ENCODE measurements at places on chromosomes 7 and 10. TPM values are rescaled to one million over a fixed set of nuclear protein-coding genes. Genes with fewer than 3 reads are reported as not detected.

The FEZF1 gene
- polyA plus RNA-seq: 0.15 TPM

The TSPAN33 gene
- polyA plus RNA-seq: 19.3 TPM

The MYPN gene
- 35.6 TPM for polyA plus RNA-seq

The AKR1C1 gene
- polyA plus RNA-seq: 11.8 TPM

The PAPOLB gene
- polyA plus RNA-seq: not detected

The TUBB8 gene
- 0.33 TPM for polyA plus RNA-seq

The CAMK2B gene
- polyA plus RNA-seq: 17.6 TPM

The MYH16 gene
- 0.14 TPM for polyA plus RNA-seq

The DGKI gene
- 0.63 TPM for polyA plus RNA-seq

The DEPP1 gene
- polyA plus RNA-seq: 23.8 TPM

The EPHB6 gene
- 3.1 TPM for polyA plus RNA-seq

The PNLIPRP3 gene
- not detected for polyA plus RNA-seq

The RSU1 gene
- polyA plus RNA-seq: 97.0 TPM

- no peak for DNase-seq
Observed at GRCh38 chr7:138750901-138751464, 46.8 kb upstream of the TMEM213 start.

GRCh38 chr10:113954409-113954808 lies 89.3 kb upstream of the ADRB1 start:
- DNase-seq: no peak

GRCh38 chr7:77329466-77330168 lies 86.5 kb downstream of the GSAP start:
- no peak for DNase-seq

GRCh38 chr7:112080441-112080840 lies 125.8 kb downstream of the DOCK4 start:
- DNase-seq: no peak

DNA sequence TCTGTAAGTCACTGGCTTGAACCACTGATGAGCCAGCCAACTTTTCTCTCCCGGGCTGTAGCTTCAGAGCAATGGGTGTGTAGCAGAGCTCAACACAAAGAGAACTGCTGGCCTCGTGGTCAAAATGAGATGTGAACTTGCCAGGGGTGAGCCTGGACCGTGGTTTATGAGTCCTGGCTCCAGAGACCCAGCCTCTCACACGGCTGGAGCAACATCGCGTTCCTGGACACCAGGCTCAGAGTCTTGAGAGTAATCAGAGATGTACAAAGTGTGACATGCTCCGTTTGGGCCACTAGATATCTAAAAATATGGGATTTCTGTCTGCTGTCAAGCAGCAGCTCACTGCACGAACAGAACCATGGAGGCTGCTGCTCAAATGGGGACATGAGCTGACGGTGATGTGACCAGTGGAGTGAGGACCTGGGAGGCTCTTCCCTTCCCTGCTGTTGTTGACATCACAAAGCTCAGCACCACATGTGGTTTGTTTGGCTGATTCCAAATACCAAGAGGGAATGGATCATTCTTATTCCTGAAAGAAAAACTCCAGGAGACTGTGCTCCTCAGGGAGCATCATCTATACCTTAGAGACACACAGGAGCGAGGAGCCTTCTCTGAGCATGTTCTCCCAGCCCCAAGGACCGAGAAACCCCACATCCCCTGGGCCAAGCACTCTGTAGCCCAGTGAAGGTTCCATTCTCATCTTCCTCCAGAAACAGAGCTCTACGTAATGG lies 9.2 kb upstream of the SVIL start:
- DNase-seq: peak; percentile 91

DNA sequence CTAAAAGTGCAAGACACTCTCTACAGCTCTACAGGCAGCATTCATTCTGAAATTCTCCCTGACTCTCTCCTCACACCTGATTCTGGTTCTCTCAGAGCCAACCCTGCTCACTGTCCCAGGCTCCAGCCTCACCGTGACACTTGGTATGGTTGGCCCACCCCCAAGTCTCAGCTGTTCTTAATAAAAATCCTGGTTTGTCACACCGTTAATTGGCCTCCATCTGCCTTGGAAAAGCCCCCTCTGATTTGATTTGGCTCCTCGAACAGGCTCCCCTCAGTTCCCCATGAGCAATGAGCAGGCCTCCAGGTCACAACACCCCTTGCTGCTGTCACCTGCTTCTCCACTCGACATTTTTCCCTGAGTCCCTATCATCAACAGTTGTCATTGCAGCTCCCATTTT lies 507.3 kb upstream of the AUTS2 start:
- no peak for DNase-seq

- DNase-seq: no peak
Observed at GRCh38 chr7:113256883-113257531, 138.7 kb upstream of the SMIM30 start.

DNA sequence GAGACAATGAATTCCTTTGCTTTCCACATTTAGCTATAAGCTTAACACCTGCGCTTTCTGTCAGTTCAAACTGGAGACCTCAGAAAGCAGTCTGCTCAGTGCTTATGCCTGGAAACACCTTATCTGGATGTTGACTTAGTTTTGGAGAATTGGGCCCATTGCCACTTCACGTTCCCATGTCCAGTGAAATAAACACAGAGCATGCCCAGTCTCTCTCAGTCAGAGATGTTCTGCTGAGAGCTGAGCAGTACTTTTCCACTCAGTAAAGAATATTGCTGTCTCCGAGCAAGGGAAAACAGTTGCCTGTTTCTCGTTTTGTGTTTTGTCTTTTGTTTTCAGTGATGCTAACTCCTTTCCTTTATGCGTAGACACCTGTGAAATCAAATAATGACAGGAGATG lies 83.2 kb upstream of the PRR15 start:
- no peak for DNase-seq

GRCh38 chr7:128351296-128352152 lies 7.8 kb upstream of the RBM28 start:
- DNase-seq: no peak

- DNase-seq: no peak
Observed at GRCh38 chr7:55481155-55481554, 91.1 kb downstream of the VOPP1 start.

DNA sequence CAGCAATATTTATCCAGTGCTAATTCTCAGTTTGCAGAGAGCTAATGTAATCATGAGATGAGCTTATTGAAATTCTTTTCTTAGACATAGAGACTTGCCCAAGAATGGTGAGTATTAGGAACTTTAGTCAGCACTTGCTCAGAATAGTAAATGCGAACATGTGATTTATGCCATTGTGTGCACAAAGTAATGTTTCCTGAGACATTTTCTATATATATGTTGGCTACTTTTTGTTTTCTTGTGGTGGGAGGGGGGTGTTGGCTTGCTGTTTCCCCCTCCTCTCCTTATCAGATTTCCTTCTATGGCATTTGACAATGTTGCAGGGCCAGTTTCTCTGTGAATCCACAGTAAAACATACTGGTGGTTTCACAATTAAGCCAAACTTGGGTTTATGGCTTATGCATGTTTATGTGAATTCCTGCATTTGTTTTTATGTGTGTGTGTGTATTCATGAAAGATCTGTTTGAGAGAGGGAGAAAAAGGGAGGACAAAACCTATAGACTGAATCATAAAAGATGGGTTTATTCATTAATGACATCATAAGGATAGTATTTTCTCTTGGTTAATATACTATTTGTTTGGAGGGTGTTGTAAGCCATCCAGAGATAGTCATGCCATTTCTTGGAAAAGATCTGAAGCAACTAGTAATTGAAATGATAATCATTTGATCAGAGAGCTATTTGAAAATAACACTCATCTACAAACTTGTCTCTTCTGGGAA lies 36.3 kb downstream of the ARID5B start:
- DNase-seq: no peak

DNA sequence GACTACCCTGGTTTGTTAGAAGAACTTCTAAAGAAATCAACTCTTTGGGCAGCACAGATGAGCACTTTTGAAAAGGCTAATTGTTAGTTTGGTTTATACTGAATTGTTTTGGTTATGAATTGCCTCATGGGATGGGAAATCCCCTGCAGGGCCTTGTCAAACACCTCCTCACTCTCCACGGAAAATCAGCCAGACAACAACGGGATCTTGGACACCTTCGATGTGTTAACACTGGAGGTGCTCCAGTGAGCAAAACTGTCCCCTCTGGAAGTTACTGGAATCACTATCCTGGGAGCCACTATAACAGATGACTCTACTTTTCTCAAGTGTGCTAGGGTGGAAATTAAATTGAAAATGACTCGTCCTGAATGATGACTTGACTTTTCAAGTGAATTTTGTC lies 38.7 kb downstream of the CDK6 start:
- no peak for DNase-seq

DNA sequence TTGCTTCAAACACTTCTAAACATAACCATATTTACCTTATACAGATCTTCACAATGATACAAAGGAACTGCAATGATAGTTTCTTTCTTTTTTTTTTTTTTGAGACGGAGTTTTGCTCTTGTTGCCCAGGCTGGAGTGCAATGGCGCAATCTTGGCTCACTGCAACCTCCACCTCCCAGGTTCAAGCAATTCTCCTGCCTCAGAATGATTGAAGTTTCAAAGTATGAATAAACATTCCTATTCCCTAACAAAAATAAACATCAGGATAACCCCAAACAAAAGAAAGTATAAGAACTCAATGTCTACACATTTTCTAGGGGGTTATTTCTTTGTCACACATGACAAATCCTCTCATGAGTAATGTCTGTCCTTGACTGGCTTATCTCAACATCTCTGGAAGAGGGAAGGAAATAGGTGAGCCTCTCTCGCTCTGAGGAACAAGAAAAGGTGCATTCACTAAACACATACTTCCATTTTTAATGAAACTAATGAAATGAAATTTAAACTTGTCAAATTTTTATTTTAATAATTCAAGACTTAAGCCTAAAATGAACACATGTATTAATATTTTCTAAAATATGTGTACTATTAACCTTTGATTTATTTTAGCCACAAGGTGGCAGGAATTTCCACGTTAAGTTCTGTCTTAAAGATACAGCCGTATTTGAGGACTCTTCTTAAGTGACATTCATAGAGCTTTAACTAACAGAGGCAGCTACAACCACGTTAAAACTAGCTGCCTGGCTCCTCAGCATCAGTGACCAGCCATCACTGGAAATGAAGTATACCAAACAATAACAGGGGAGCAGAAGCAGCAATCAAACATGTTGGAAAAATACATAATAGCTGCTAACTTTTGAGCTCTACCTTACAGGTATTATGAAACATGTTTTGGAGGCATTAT lies 58.3 kb downstream of the MALSU1 start:
- no peak for DNase-seq

- no peak for DNase-seq
Observed at GRCh38 chr10:77686650-77687417, 49.2 kb upstream of the KCNMA1 start.

DNA sequence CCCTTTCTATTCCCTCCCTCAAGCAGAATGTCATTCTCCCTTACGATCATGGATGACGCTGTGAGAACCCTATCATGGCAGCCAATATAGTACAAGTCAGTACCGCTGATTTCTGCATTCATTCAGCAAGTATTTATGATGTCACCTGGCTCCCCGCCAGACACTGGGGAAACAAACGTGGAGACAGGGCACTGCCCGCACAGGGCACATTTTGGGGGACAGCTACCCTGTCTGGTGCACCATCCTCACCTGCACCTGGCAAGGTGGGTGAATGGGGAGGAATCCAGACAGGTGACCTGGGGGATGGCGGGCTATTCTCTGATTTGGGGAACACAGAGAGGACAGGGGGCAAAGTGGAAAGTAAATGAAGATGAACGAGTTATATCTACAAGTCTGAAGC lies 28.4 kb downstream of the MKI67 start:
- DNase-seq: no peak

- DNase-seq: no peak
Observed at GRCh38 chr7:32515890-32516550, 20.7 kb downstream of the AVL9 start.

GRCh38 chr10:78651287-78651686 lies 417.5 kb upstream of the ZMIZ1 start:
- DNase-seq: no peak

DNA sequence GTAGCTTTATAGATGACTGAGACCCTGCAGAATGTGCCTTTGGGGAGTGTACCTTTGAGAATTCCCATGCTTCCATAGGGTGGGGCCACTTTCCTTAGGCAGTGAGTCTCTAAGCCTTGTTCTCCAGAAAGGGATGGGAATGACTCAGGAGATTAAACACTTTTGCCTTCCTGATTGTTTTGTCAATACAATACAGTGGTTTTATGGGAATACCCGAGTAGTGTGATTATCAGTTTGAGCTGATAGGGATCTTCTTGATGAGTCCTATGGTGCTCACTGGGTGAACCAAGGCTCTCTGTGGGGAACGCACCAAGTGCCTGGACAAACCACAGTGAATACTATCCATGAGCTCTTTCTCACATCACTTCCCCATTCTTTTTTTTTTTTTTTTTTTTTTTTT lies 6.3 kb downstream of the MYOF start:
- DNase-seq: no peak

DNA sequence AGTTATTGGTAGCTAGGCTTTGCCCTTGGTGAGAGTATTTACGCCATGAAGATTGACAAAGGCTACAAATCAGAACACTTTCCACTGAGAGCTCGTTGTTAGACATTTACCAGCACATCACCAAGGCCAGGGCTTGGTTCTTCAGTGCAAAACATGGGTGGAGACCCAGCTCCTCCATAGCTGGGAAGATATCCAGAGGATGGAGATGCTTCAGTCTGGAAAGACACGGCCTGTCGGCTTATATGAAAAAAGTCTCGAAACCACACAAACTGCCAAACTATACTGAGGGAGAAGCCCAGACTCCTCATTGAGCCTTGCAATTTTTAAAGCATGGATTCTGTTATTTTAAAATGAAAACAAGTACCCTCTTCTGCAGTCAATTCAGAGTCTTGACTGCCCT lies 83.4 kb upstream of the ANLN start:
- peak; percentile 44 for DNase-seq

DNA sequence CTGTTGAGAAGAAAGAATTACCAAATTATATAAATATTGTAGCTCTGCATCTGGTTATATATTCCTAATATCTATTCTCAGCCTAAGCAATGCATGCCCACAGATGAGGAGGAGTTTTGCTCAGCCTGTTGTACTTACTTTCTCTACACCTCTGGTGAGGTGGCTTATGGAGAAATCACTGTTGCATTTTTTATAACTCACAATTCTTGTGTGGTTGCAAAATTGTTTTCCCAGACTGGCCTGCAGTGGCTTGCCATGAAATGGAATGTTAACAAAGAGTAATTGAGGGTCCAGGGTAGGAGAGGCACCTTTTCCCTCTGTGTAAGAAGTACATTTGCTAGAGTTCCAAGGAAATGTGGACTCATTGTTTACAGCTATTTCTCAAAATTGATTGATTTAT lies 202.0 kb upstream of the SEMA3E start:
- DNase-seq: no peak
